Hepatocyte (in vitro differentiated cells): ENCODE measurements at places on chromosomes 7 and 10.
A peak's percentile ranks its signal among the peaks of the same experiment; 100 is the strongest.

- H3K36me3 ChIP-seq: no peaks in the 10 kb centered on the region
- no peak for DNase-seq
- peaks cover 15% of the 10 kb centered on the region for H3K4me1 ChIP-seq
- no peak overlapping the region for H3K27ac ChIP-seq
These were observed 187.4 kb downstream of the PARD3 start for GRCh38 chr10:34627741-34628140.

- no peak overlapping the region for H3K27ac ChIP-seq
- H3K4me3 ChIP-seq: no peak overlapping the region
- no peak for DNase-seq
- H3K36me3 ChIP-seq: no peaks in the 10 kb centered on the region
These were observed 4.3 kb upstream of the SMKR1 start for GRCh38 chr7:129498021-129498420.

- no peak overlapping the region for H3K27ac ChIP-seq
- DNase-seq: no peak
- H3K27me3 ChIP-seq: no peaks in the 10 kb centered on the region
- H3K36me3 ChIP-seq: no peaks in the 10 kb centered on the region
These were observed 97.2 kb upstream of the LYZL1 start for GRCh38 chr10:29191674-29192073.

DNA sequence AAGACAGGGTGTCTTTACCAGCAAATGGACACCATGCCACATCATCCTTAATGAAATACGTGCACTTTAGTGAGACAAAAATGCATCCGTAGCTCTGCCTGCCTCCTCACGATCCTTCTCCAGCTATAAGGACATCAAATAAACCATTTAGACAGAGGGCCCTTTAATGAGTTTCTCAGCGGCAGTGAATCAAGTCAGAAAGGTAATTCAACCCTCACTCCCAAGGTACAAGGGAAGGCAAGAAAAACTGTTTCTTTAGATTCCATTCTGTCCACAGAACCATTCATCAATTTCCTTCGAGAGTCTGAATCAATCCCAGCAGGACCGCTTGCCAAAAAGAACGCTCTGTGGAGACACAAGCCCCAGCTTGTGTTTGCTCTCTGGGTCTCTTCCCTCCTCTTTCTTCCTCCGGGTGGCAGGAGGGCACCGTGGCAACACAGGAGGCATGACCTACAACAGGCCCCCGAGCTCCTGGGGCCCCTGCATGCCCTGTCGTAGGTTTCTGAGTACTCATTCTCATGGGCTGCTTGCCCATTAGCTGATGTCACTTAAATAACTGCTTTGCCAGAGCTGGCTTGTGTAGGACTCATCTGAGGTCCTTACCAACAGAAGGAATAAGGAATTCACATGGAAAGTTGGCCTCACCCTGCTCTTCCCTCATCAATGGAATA is 297.8 kb upstream of the PRKCQ start:
- no peak overlapping the region for H3K4me3 ChIP-seq
- no peaks in the 10 kb centered on the region for H3K36me3 ChIP-seq
- peaks cover 7% of the 10 kb centered on the region for H3K27me3 ChIP-seq
- DNase-seq: no peak
- no peaks in the 10 kb centered on the region for H3K4me1 ChIP-seq

GRCh38 chr7:150958597-150958996 is 19.5 kb downstream of the KCNH2 start:
- no peaks in the 10 kb centered on the region for H3K27me3 ChIP-seq
- no peak for DNase-seq
- no peaks in the 10 kb centered on the region for H3K36me3 ChIP-seq
- H3K4me3 ChIP-seq: no peak overlapping the region
- H3K27ac ChIP-seq: no peak overlapping the region

- H3K36me3 ChIP-seq: no peaks in the 10 kb centered on the region
- H3K4me3 ChIP-seq: no peak overlapping the region
- no peak overlapping the region for H3K27ac ChIP-seq
- H3K27me3 ChIP-seq: no peaks in the 10 kb centered on the region
- no peaks in the 10 kb centered on the region for H3K4me1 ChIP-seq
These were observed 22.0 kb upstream of the SRRM3 start for GRCh38 chr7:76179686-76180085.

GRCh38 chr10:36621346-36621745 is 504.1 kb upstream of the ANKRD30A start:
- no peaks in the 10 kb centered on the region for H3K27me3 ChIP-seq
- H3K36me3 ChIP-seq: no peaks in the 10 kb centered on the region
- H3K27ac ChIP-seq: no peak overlapping the region
- no peak overlapping the region for H3K4me3 ChIP-seq
- H3K4me1 ChIP-seq: no peaks in the 10 kb centered on the region

- H3K27ac ChIP-seq: no peak overlapping the region
- H3K27me3 ChIP-seq: no peaks in the 10 kb centered on the region
- no peak overlapping the region for H3K4me3 ChIP-seq
- no peaks in the 10 kb centered on the region for H3K36me3 ChIP-seq
These were observed 299.4 kb upstream of the VSTM2A start for GRCh38 chr7:54242776-54243175.

- H3K4me3 ChIP-seq: peak within 1 kb of the TSS; percentile 4
- H3K27ac ChIP-seq: peak within 1 kb of the TSS; percentile 92
- H3K36me3 ChIP-seq: no peaks in the 10 kb centered on the region
- H3K27me3 ChIP-seq: no peaks in the 10 kb centered on the region
- H3K4me1 ChIP-seq: peaks cover 9% of the 10 kb centered on the region
These were observed at the start of gene AGR2 for GRCh38 chr7:16804674-16805439. Gene AGR2, minus strand, starts transcription at chr7:16804999. Its CDS starts 3,203 bp downstream, at chr7:16801796.

DNA sequence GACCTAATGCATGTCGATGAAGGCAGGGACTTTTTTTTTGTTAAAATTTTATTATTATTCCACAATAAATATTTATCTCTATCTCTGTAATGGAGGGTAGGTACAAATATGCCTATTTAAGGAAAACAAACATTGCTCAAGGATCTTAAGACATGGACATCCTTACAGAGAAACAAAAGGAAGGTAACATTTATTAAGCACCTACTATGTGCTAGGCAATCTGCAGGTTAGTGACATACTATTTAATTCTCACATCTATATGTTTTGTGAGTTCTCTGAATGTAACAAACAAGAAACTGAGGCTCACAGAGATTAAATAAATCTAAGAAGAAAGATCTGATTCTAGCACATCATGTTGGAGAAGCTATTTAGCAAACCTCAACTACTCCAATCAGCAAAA is 32.1 kb downstream of the LMOD2 start:
- H3K27me3 ChIP-seq: no peaks in the 10 kb centered on the region
- no peak overlapping the region for H3K27ac ChIP-seq
- H3K4me3 ChIP-seq: no peak overlapping the region
- no peak for DNase-seq
- H3K4me1 ChIP-seq: peaks cover 3% of the 10 kb centered on the region
- no peaks in the 10 kb centered on the region for H3K36me3 ChIP-seq

GRCh38 chr7:81064426-81064825 is 145.6 kb upstream of the SEMA3C start:
- H3K36me3 ChIP-seq: no peaks in the 10 kb centered on the region
- DNase-seq: peak; percentile 20
- H3K27me3 ChIP-seq: no peaks in the 10 kb centered on the region
- no peak overlapping the region for H3K4me3 ChIP-seq

DNA sequence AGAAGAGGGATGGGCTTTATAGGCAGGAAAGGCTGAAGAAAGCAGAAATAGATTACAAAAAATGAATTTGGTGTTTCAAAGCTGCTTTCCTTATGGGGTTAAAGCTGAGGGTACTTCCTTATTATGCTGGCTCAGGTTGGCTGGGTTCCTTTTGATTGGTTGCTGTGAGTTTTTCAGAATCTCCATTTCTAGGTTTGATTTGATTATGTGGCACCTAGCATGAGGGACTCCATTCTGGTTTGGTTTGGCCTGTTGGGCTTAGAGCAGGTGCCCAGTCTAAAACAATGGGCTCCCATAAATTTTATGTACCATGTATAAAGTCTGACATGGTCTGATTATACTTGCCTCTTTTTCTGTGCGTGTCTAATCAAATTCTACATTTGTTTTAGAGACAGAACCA is 362.7 kb downstream of the CXCL12 start:
- H3K4me3 ChIP-seq: no peak overlapping the region
- no peak for DNase-seq
- H3K27me3 ChIP-seq: no peaks in the 10 kb centered on the region
- H3K4me1 ChIP-seq: no peaks in the 10 kb centered on the region

GRCh38 chr10:34875061-34875460 is 60.0 kb upstream of the PARD3 start:
- H3K4me1 ChIP-seq: no peaks in the 10 kb centered on the region
- no peaks in the 10 kb centered on the region for H3K27me3 ChIP-seq
- H3K36me3 ChIP-seq: no peaks in the 10 kb centered on the region
- H3K4me3 ChIP-seq: no peak overlapping the region
- no peak for DNase-seq
- no peak overlapping the region for H3K27ac ChIP-seq

GRCh38 chr10:78972160-78972946 is 96.4 kb upstream of the ZMIZ1 start:
- peak overlapping the region; percentile 99 for H3K27ac ChIP-seq
- no peaks in the 10 kb centered on the region for H3K36me3 ChIP-seq
- no peak overlapping the region for H3K4me3 ChIP-seq
- no peaks in the 10 kb centered on the region for H3K27me3 ChIP-seq
- H3K4me1 ChIP-seq: peaks cover 29% of the 10 kb centered on the region
- peak; percentile 74 for DNase-seq

- H3K4me1 ChIP-seq: no peaks in the 10 kb centered on the region
- no peak overlapping the region for H3K4me3 ChIP-seq
- H3K36me3 ChIP-seq: no peaks in the 10 kb centered on the region
- no peaks in the 10 kb centered on the region for H3K27me3 ChIP-seq
These were observed 274.6 kb upstream of the HABP2 start for GRCh38 chr10:113278221-113278620.

GRCh38 chr7:100510437-100511239 is 26.9 kb downstream of the NYAP1 start:
- no peaks in the 10 kb centered on the region for H3K36me3 ChIP-seq
- no peaks in the 10 kb centered on the region for H3K4me1 ChIP-seq
- H3K27ac ChIP-seq: no peak overlapping the region
- H3K27me3 ChIP-seq: no peaks in the 10 kb centered on the region

- H3K27ac ChIP-seq: no peak overlapping the region
- no peaks in the 10 kb centered on the region for H3K27me3 ChIP-seq
- DNase-seq: no peak
- no peaks in the 10 kb centered on the region for H3K4me1 ChIP-seq
- H3K4me3 ChIP-seq: no peak overlapping the region
These were observed 25.7 kb downstream of the PNLIPRP2 start for GRCh38 chr10:116646502-116646901.

DNA sequence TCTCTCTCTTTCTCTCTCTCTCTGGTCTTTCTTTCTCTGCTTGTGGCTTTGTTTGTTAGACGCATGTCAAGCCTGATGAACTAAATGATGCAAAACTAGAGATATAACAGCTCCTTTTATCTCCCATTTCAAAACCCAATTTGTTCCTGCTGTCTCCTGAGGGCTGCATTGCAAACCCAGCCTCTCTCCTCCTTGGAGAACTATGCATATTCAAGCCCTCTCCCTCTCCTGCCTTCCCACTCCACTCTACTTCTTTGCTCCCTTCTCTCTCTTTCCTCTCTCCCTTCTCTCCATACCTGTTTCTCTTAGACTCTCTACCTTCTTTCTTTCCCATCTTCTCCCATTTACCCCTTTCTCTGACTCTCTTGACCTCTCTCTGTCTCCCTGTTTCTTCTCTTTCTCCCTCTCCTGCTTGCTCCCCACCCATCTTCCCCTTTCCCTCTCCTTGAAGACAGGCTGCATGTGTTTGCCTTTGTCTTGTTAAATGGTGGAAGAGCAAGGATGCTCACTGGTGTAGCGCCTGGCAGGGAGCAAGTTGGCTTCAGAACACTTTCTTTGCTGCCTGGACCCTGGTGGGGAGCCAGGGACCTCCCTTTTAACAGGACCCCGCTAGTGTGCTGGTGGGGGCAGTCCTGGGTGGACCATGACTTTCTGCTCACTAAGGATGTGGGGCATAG is 142.9 kb downstream of the CDH23 start:
- no peak for DNase-seq
- peaks cover 3% of the 10 kb centered on the region for H3K4me1 ChIP-seq
- H3K27ac ChIP-seq: no peak overlapping the region
- peaks cover 4% of the 10 kb centered on the region for H3K27me3 ChIP-seq
- no peak overlapping the region for H3K4me3 ChIP-seq
- H3K36me3 ChIP-seq: no peaks in the 10 kb centered on the region

DNA sequence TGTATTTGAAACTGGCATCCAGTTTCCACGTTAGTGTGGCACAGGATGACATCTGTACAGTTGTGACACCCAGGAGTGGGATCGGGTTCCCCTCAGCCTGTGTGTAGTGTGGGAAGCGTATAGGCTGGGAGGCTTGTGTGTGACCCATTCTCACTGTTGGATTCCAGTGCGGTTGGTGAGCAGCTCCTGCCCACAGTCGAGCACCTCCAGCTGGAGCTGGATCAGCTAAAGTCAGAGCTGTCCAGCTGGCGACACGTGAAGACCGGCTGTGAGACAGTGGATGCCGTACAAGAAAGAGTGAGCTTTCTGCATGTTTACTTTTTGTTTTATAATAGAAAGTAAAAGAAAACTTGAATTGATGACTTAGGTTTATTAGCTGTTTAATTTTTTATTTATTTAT is 18.7 kb upstream of the GET4 start:
- no peak for DNase-seq
- no peaks in the 10 kb centered on the region for H3K27me3 ChIP-seq
- no peak overlapping the region for H3K4me3 ChIP-seq
- H3K4me1 ChIP-seq: peaks cover 17% of the 10 kb centered on the region
- no peaks in the 10 kb centered on the region for H3K36me3 ChIP-seq

DNA sequence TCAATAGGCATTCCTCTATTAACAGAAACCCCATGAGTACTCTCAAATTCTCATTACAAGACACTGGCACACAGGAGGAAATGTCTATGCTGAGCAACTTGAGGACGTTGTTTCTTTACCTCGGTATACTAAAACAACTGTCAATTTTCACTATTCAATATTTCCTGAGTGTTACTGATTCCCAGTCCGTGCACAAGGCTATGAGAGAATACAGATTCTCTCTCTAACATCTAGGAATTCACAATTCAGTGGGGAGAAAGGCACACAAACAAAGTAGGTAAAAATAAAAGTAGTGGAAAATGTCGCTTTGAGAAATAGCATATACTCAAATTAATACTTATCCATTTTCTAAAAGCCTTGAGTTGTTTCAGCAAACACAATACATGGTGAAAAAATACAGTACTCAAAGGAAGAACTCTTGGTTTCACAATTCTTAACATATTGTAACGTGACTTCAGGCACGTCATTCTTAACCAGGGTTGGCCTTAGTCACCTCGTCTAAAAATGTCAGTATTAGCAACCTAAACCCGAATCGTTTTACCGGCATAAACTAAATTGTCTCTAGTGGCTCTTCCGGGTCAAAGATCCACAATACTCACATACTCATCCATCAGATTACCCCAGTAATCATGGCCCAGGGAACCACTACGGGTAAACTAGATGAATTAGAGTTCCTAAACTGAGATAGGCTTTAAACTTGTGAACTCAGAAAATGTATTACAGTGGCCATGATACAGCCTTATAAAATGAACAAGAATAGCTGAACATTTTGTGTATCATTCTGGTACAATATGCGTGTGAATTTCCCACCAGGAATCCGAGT is 1.5 kb downstream of the IPMK start:
- no peaks in the 10 kb centered on the region for H3K27me3 ChIP-seq
- H3K27ac ChIP-seq: peak overlapping the region; percentile 94
- H3K4me3 ChIP-seq: peak overlapping the region; percentile 50
- H3K4me1 ChIP-seq: peaks cover 7% of the 10 kb centered on the region

- DNase-seq: no peak
- H3K4me3 ChIP-seq: no peak overlapping the region
- peaks cover 13% of the 10 kb centered on the region for H3K4me1 ChIP-seq
- H3K27ac ChIP-seq: peak overlapping the region; percentile 44
These were observed 36.5 kb downstream of the JMJD1C start for GRCh38 chr10:63429281-63429680.
